ENCODE measurements at places on chromosomes 5 and 9.

GRCh38 chr9:117929868-117930267, 225.7 kb downstream of the TLR4 start:
- DNase-seq: no peak

GRCh38 chr5:15354021-15354420, 146.0 kb upstream of the FBXL7 start:
- no peak for DNase-seq

- DNase-seq: no peak
Observed at GRCh38 chr5:139605887-139606286, 42.3 kb upstream of the CXXC5 start.

DNA sequence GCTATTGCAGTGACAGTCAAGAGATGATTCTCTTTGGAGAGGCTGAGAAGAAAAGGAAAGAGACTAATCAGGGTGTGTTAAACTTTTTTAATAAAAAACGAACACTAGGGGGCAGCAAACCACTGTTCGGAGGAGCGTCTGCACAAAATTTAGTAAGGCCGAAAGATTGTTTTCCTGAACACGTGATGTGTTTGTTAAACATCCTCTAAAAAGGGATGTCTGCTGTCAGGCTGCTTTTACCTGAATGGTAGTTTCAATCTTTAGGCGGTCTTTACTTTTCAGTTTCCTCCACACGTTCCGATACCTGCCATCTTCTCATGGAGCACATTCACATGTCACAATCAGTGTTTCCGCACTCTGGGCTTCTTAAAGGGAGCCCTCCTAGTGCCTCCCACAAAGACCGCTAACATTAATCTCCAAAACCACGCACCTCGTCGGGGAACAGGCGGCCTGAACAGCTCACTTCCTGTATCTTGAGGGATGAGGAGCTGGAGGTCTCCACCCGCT, 125.2 kb downstream of the GPBP1 start:
- no peak for DNase-seq

DNA sequence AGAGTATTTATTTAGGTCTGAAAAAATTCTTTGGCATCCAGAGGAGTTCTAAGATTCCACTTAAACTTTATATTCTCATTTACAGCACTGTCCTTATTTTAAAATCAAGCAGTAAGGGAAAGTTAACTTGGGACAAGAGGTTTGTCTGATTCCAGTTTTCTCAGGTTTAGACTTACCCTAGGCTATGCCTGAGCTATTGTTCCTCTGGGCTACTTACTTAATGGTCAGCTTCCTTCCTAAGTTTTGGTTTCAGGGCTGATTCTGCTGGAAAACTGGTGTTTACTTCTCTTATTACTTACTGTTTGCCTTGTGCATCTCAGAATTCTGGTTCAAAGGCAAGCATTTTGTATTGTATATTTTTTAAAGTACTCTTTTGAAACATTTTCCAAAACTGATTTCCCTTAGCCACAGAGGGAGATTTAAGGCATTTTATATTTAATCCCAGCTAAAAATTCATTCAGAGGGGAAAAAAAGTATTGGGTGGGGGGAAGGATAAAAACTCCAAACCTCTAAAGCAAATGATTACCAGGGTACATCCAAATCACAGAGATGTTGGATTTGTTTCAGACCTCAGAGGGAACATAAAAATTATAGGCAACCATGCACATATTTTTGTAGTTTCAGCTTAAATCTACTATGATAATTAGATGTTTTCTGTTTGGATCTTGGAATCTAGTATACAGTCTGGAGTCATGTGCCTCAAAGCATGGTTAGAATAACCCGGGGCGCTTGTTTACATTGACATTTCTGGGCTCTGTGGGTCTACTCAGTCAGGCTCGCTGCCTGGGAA, 290.0 kb downstream of the ARHGAP26 start:
- no peak for DNase-seq

GRCh38 chr5:67149951-67150523, 46.6 kb downstream of the CD180 start:
- DNase-seq: no peak

- DNase-seq: no peak
Observed at GRCh38 chr5:4255441-4255840, 659.8 kb downstream of the IRX1 start.

DNA sequence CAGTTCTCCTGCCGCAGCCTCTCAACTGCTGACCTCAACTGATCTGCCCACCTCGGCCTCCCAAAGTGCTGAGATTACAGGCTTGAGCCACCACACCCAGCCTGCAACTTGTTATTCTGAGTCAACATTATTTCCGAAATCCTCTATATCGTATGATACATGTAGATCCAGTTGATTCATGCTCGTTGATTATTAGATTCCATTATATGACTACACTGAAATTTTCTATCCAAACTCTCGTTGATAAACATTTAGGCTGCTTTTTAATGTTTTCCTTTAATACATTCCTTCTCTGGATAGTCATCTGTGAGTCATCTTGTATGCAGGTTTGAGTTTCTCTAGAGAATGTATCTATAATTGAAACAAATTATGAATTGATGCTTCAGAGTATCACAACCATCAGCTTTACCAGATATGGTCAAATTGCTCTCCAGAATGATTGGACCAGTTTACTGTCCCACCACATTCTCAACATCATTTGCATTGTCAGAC, 4.1 kb downstream of the CDK7 start:
- DNase-seq: no peak

DNA sequence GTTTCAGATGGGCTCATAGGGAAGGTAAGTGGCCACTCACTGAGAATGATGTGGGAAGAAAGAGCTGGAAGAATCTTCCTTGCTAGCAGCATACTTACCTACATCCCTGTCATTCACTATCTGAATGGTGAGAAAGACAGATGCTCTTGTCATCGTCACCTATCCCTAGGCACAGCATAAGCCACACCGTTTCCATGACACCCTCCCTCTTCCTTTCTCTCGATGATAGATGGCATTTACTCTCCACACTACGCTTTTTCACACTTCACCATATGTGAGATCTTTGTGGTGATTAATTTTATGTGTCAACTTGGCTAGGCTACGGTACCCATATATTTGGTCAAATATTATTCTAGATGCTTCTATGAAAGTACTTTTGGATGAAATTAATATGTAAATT, 44.4 kb upstream of the FER start:
- DNase-seq: no peak

DNA sequence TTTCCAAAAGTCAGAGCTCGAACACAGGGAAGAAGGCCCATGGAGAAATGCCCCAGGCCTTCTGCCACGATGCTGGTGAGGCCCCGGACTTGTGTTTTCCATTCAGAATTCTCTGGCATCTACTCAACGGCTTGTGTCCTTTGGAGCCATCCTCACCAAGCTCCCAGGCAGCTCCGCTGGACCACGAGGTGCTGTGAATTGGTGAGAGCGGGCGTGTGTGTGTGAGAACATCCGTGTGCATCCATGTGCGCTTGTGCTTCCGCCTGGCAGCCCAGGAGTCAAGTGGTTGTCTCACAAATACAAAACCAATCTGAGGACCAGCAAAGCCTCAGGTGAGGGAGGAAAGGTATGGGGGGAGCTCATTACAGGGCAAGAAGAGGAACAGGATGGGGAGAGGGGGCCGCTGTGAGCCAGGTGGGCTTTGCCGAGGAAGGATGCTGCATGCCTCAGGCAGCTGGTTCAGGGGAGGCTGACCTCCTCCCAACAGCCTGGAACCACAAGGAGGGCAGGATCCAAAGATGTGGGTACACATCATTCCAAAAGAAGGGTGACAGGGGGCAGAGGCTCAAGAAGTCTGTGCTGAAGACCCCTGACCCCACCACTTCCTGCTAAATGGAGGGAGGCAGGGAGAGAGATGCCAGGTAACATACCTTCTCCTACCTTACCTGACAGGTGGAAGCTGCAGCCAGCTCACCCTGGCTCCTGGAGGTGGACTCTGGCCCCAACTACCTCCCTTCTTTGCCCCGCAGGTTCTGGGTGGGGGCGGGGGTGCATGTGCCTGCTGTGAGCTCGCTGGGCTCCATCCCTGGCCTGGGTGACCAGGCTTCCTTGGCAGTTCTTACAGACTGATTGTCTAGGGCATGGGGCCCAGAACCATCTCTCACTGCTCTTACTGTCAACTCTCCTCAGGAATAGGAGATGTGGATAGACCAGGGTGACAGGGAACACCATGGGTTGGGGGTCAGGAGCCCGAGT, 196.3 kb downstream of the PAX5 start:
- no peak for DNase-seq

DNA sequence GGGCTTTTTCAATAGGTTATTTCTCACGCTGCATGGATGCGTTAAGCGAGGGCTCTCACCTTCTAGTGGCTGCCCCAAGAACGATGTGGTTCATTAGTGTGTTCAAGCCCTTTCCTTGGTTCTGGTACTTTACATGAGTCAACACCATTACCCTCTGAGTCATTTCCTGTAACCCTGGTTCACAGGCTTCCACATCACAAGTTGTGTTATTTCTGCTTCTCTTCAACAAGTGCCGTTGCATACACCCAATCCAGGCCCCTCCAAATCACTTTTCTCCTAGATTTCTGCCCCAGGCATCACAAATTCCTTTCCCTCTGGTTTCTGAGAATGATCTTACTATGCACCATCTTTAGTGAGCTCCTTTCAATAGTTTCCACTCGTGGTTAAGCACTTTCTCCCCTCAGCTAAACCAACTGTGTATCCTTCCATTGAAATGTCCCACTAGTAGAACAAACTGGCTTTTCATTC, 69.5 kb upstream of the RAD23B start:
- DNase-seq: no peak

GRCh38 chr9:117815948-117816347, 111.7 kb downstream of the TLR4 start:
- no peak for DNase-seq

Data from NCI-H1436 treated with DMSO at 0.1 percent for 48 hours (cell line).